Amygdala (tissue), 56 donors: ENCODE measurements at places on chromosomes 4 and X.

- no peak for DNase-seq
These were observed 13.4 kb upstream of the NAF1 start for GRCh38 chr4:163180090-163180489.

GRCh38 chr4:146049802-146050201 lies 111.2 kb upstream of the ZNF827 start:
- no peak for DNase-seq

DNA sequence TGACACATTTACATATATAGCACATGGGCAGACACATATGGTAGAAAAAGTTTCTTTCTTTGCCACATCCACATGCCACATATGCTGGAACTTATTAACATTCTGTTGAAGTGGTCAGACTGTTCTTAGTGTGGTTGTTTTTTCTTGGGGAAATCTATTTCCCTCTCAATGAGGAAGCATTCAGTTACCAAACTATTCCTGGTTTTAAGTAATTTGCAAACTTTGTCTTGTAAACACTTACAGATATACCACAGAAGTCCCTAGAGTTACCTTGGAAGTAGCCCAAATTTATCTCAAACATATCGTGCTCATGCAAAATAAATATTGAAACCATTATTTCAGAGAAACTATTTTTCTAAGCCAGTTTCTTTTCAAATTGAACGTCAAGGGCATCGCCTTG lies 625.5 kb upstream of the INTU start:
- no peak for DNase-seq

GRCh38 chr4:162360369-162361149 lies 196.8 kb upstream of the FSTL5 start:
- no peak for DNase-seq

DNA sequence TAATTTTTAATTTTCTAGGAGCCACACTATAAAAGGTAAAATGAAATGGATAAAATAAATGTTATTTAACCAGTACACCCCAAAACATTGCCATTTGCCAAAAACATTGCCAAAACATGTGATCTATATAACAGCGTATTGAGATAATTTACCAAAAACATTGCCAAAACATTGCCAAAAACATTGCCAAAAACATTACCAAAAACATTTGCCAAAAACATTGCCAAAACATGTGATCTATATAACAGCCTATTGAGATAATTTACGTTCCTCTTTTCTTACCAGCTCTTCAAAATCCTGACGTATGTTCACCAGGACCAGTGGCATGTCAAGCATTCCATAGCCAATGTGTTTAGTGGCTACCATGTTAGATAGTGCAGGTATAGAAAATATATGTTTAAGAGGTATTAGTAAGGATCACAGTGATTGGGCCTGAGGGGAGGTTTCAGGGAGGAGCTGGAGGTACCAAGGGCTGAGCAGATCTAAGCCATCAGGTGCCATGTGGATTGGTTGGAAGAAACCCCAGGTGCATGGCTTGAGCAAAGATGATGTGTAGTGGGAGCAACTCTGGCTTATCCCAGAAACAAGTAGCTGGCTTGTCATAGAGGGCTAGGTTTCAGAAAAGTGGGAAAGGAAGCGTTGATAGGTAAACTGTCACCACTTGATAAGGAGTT lies 42.6 kb downstream of the RAPGEF2 start:
- DNase-seq = no peak

DNA sequence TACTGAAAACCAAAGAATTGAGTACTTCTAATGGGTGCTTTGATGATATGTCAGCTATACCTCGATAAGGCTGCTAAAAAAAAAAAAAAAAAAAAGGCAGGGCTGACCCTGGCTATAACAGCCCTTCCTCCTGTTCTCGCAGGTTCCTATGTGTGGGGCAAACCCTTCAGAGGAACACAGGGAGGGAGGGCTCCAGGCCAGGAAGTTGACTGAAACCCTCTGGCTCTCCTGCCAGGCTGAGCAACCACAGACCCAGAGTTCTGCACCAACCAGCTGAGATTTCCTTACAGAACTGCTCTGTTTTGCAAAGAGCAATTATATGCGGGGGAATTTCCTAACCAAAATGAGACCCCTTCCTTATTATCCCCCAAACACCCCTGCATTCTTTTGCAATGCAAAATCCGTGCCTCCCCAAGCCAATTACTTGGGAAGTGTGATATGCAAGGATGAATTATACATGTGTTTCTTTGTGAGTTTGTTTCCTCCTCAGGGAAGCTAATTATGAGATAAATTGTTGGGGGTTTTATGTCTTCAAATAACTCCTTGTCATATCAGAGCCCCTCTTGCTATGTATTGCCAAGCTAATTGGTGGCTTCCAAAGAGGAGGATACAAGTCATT lies 45.6 kb downstream of the PDHA1 start:
- no peak for DNase-seq

- DNase-seq = no peak
These were observed 605 bp upstream of the CDKL2 start for GRCh38 chr4:75630937-75631329.

- no peak for DNase-seq
These were observed 14.6 kb downstream of the ANOS1 start for GRCh38 chrX:8717354-8717753.

DNA sequence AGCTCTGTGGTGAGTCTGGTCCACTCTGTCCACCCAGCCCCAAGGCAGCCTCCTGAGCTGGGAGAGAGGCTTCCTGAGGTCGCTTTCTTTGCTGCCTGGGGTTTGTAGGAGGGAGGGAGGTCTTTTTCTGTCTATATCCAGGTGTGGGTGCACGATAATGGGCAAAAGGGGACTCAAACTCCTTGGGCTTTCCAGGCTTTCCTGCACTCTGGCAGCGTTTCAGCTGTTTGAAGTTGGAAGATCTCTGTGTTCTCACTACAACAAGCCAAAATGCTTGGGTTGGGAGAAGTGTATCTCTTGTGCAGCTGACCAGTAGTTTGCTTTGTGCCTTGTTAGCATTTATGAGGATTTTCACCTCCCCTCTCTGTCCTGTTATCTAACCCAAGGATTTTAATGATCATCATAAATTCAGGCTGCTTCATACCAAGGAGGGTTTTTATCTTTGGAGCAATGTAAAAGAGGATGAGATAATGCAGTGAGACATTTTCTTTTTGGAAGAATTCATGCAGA lies 126.3 kb downstream of the REPS2 start:
- no peak for DNase-seq

GRCh38 chr4:141977433-141977832 lies 341.1 kb downstream of the IL15 start:
- DNase-seq = no peak

- DNase-seq = no peak
These were observed 38.7 kb downstream of the CCSER1 start for GRCh38 chr4:90165883-90166282.

DNA sequence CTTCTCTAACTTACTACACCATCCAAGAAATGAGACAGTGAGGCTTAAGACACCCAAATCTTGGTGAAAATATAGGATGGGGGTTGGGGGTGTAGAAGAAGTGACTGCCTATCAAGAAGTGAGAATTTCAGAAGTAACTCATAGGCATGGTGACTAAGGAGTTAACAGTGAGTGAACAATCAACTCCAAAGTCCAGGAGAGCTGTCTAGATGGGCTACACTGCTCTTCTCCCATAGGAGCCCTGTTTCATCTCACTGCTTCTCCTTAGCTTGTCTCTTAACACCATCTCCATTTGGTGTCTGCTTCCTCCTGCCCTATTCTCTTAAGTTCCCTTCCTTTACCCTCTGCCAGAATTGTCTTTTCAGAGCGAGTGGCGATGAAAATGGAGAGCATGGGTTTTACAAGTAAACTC lies 22.7 kb downstream of the FABP2 start:
- no peak for DNase-seq

DNA sequence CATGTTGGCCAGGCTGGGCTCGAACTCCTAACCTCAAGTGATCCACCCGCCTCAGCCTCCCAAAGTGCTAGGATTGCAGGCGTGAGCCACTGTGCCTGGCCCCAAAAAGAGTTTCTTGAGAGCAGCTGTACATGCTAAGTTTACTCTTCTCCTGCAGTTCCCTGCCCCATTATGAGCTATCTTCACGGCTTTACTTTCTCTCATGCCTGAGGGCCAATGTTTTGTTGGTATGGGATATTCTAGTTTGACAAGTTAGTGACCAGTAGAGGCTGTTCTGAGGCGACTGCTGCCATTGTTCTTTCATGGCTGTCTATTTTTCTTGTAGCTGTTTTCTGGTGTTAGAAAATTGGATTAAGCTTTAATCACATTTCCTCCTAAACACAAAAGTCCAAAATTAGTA lies 78.0 kb upstream of the STX18 start:
- DNase-seq = no peak

GRCh38 chrX:38166478-38167083 lies 54.1 kb downstream of the SRPX start:
- DNase-seq = no peak

DNA sequence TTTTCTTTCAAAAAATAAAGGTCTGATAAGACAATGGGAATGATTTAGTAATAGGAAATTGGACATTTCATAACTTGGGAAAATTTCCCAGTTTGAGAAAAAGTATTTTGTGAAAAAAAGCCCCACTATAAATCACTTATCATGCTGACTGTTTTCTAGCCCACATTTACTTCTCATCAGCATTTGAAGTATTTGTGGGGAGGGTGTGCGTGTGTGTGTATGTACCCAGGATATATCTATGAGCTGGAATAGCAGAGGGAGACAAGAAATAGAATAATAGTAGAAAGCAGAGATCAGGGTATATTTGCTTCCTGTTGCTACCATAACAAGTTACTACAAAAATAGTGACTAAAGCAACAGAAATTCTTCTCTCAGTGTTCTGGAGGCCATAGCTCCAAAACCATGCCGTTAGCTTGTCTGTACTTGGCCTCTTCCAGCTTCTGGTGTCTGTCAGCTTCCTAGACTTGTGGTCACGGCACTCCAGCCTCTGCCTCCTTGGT lies 139.8 kb downstream of the PTTG2 start:
- no peak for DNase-seq

DNA sequence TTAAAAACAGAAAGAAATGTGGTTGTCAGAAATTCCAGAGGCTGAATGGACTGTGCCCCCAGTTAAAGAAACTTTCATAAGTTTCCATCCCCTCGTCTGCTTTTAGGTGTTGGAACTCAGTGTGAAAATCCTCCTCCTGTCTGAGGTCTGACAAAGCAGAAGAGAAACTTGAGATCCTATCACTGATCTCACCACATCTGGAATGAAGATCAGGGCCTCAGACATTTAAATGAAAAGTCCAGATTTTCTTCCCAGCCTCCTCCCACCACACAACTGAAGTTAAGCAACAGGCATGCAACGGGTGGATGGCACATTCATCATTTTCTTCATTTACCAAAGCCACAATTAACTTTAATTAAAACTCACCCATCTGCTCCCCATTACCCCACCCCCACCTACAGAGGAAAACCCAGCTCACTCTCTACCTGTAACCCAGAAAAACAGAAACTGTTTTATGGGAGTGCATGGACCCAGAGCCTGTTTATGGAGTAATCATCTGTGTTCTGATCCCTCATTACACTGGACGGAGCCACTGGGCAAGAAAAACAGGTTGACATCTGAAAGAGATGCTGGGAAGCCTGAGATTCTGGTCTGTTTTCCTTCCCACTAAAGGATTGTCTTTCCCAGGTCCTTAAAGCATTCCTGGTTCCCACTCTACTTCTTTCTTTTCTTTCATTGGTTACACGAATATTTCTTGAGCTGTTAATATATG lies 58.1 kb upstream of the HOPX start:
- no peak for DNase-seq

DNA sequence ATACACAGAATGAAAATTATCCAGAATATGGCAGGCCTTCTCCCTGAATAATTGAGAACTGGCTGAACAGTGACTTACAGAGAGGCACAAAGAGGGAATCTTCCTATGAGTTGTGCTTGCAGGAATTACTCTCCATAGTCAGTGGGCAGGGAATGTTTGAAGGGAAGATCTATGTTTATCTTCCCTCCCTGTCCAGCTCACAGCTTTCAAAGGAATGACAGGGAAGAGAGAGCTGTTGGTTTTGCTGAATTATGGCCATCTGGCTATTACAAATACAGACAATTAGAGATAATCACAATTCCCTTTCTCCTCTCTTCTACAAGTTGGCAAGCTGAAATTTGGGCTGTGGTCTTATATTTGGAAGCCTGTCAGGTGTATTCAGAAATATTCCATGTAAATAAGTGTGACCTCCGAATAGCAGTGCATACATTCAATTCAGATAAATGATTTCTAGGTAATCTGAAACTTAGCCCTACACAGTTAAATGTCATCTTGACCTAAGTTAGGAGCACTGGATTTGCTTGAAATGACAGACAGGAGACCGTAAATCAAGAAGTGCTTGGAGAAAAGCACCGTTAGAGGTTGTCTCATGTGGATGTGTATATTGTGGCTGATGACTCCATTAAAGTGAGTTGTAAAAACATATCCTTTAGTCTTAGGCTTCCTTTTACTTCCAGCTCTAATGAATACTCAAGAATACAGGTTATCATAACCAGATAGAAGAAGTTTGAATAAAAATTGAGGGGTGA lies 136.8 kb downstream of the C4orf33 start:
- no peak for DNase-seq
